Stimulated activated CD8-positive, alpha-beta memory T cell treated with anti-CD3 and anti-CD28 coated beads, Interleukin-15, amount 100 ng/mL, for 24 hours (primary cell): ENCODE measurements at places on chromosomes 6 and 20.

DNA sequence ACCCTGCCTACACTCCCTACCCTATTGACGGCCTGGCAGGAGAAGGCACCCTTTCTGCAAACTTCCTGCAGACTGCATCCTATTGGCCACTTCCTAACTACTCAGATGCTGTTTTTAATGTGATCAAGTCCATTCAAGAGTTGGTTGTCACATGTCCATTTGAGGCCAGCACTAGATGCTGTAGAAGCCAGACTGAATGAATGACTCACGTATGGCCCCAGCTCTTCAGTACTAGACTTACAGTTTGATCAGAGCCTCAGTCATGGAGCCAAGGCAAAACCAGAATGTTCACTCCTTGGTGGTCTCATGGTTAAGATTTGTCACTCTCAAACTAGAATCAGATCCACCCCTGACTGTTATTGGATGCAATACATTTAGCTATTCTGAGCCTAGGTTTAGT is 101.7 kb downstream of the OPRM1 start:
- no peak for DNase-seq

DNA sequence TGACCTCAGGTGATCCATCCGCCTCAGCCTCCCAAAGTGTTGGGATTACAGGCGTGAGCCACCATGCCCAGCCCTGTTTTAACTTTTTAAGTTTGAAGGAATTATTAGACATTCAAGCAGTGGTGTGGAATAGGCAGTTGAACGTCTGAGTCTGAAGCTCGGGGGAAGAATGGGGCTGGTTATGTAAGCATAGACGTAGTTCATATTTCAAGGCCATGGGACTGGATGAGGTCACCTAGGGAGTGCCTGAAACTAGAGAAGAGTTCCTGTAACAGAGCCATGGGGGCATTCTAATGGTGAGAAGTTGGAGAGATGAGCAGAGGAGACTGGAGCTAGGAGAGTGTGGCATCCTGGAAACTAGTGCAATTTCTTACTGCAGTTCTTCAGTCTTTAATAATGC is 6.4 kb downstream of the CDKAL1 start:
- no peak for DNase-seq

DNA sequence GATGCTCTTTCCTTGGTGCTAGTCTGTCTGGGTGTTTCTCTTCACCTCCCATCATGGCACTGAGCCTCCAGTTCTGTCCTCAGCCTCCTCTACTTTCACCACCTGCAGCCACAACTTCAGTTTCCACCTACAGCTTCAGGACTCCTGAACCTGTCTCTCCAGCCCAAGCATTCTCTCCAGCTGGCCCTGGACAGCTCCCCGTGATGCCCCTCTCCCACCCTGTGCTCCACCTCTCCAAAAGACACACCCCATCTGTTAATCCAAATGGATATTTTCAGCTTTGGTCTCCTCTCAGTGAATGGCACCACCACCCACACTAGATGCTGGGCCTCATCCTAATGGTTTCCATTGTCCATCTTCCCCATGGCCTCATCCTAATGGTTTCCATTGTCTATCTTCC is 79.5 kb upstream of the NEDD9 start:
- no peak for DNase-seq

DNA sequence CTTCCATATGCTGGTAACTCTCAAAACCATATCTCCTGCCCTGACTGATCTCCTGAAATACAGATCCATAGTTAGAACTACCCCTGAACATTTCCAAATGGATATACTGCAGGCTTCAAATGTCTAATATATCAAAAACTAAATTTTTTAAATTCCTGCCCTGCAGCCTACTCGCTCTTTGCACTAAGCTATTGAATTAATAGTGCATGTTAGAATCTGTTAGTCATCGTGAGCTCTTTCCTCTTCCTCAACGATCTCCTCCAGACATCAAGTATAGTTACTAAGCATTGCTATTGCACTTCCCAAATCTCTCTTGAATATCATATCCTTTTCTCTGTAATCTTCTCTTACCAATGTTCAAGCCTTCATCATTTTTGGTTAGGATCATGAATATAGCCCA is 26.0 kb upstream of the RSPO3 start:
- DNase-seq = no peak

DNA sequence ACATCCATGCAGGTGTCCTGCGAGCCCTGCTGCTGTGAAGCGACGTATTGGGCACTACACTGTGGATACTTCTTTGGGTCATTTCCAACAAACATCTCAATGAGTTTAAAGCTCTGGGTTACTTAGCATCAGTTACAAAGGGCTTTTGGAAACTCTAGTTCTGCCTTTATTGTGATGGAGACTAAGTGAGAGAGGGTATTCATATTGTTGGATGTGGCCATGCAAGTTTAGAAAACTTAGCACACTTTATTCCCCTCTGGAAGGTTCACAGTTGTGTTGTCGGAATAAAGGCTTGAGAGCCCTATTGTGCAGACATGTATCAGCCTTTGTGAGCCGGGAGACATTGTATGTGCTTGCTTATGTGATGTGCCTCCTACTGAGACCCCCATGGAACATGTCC is 22.1 kb downstream of the DUSP22 start:
- DNase-seq = no peak

DNA sequence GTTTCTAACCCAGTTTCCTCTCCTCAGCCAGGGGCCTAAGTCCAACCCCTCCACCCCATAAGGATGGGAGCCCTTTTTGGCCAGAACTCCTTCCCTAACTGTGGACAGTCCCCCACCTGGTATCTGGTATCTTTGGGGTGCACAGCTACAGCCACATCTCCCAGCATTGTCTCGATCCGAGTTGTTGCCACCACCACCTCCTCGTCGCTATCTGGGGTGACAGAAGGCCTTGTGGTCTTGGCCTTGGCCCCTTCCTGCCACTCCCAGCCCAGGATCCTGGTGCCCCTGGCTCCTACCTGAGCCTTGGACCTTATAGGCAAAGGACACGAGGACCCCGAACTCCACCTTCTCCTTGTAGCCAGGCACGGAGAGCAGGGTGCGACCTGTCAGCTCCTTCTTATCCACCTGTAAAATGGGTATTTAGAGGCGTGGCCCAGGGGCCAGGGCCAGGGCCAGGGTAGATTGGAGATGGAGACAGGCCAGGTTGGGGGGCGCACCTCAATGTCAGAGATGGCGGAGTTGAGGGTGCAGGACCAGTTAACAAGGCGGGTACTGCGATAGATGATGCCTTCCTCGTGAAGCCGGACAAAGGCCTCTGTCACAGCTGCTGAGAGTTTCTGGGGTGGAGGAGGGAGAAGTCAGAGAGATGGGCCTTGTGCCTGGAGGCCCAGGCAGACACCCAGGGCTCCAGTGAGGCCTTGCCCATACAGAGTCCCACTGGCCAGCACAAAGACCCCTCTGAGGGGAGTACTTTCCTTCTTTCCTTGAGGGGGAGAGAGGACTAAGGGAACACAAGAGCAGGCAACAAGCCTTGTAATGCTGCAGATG is 7.2 kb upstream of the VWA7 start:
- DNase-seq = no peak

- DNase-seq = no peak
Measured at GRCh38 chr6:107625264-107625663, 135.3 kb downstream of the SOBP start.

DNA sequence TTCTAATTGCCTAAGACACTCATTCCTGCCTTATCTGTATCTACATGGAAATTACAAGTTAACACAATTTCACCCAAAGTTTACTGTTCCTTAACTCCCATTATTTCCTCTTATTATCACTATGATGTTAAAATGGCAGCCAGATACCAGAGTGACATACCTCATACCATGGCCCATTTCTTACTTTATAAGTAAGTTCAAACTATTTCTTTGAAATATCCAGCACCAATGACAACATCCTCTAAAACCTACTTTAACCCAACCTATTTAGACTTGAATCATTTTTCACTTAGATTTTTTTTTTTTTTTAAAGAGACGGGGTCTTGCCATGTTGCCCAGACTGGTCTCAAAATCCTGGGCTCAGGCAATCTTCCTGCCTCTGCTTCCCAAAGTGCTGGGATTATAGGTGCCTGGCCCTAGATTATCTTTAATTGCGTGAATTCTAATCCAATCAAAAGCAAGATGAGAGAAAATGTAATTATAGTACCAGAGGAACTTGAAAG is 10.0 kb downstream of the REV3L start:
- no peak for DNase-seq

DNA sequence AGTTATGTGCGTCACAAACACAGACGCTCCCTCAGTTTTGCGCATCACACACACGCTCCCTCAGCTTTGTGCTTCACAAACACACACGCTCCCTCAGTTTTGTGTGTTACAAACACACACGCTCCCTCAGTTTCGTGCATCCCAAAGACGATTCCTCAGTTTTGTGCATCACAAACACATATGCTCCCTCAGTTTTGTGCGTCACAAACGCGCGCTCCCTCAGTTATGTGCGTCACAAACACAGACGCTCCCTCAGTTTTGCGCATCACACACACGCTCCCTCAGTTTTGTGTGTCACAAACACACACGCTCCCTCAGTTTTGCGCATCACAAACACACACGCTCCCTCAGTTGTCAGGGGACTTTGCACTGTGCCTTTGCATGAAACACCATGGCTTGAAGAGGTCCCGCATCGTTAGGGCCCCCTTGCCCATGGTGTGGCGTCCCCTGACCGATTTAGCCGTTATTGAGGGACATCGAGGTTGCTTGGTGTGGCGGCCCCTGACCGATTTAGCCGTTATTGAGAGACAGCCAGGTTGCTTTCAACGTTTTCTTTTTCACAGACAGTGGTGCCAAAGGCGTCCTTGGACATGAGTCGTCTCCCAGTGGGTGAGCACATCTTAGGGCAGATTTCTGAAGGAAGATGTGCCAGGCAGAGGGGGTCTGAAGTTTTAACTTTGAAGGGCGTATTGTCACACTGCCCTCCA is 28.1 kb upstream of the MYT1 start:
- no peak for DNase-seq

- no peak for DNase-seq
Measured at GRCh38 chr6:142942238-142942637, 2.7 kb downstream of the HIVEP2 start.

- DNase-seq = no peak
Measured at GRCh38 chr6:75202676-75203131, 3.1 kb downstream of the COL12A1 start.

GRCh38 chr6:115969930-115970273 is 90.8 kb downstream of the FRK start:
- DNase-seq = no peak

DNA sequence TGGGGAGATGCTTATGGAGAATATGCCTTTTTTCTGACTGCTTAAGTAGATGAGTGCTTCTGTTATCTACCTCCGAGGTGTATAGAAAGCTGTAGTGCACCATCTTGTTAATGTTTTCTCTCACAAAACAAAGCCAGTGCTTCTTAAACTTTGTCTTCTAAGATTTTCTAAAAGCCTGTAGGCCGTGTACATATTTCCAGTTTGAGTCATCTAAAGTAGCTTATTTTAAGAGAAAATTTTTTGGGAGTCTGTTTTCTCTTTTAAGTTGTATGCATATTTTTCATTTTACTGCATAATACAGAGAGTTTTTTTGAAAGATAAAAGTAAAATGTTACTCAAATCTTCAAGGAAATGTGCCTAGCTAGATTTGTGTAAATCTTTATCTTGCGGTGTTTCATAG is 151.7 kb downstream of the GRIK2 start:
- DNase-seq = no peak

DNA sequence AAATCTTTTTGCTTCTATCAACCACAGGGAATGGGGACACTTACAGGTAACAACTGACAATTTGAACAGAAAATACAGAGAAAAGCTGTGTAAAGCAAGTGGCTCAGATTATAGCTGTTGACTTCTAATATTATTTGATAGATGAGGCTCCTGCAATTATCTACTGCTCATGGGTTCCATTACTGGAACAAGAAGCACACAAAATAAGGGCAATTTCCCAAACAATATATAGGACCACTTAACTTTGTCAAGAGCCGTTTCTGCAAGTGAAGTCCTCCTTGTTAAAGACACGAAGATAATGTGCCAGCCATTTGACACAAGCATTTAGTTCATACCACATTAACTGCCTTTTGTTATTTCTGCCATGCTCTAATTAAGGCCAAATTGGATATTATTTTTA is 315.5 kb upstream of the ARID1B start:
- no peak for DNase-seq

DNA sequence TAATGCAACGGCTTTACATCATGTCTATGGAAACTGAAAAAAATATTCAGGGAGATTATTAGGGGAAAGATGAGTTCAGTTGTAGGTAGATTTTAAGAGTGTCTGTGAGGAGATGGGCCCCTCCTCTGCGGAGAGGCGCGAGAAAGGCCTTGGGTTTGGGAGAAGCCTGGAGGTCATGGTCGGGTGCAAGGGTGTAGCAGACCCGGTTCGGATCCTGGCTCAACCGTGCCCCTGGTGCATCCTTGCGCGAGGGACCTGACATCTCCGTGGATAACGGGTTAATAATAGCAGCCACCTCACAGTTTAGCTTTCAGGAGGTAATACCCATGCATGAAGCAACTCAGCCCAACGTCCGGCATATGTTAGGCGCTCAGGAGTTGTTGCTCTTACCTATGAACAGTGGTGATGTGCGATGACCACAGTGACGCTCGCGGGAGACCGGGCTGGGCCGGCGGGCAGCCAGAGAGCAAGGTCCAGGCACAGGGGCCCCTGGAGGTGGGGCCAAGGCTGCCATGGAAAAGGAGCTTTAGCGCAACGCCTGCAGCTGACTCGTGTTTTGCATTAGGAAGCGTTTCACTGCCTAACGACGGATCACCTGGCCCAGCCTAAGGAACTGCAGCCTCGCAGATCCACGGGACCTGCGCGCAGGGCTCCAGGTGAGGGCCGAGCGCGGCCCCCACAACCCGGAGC is 146.4 kb upstream of the ARID1B start:
- no peak for DNase-seq

DNA sequence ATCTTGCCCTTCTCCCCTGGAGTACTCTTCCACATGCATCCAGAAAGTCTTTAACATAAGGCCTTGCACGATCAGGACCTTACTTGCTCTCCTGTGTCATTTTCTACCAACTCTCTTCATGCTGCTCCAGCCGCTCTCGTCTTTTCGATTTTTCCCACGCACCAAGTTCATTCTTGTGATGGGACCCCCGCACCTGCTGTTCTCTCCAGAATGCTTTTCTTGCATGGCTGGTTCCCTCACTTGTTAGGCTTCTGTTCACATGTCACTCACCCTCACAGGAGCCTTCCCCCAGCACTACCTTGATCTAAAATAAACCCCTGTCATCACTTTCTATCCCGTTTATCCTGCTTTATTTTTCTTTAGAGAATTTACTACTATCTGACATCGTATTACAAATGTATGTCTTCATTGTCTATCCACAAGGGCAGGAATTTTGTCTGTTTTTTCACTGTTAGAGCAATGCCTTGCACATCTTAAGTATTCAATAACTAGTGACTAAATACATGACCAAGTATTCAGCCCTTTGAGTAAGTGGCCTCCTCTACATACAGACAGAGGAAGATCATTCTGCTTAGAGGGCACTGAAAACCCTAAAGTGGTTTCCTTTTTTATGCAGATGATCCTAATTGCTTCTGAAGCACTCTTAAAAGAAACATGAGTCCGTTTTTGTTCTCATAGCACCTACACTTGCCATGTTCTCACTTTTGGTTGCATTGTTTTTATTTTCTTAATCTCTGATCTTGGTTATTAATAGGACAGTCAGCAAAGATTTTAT is 166.9 kb downstream of the SLC16A10 start:
- no peak for DNase-seq

GRCh38 chr6:167499161-167499660 is 174.3 kb downstream of the TTLL2 start:
- no peak for DNase-seq

GRCh38 chr20:47691625-47692024 is 93.7 kb downstream of the SULF2 start:
- no peak for DNase-seq

GRCh38 chr6:124539096-124539495 is 423.1 kb upstream of the RNF217 start:
- DNase-seq = no peak
